ENCODE measurements at places on chromosomes 7 and 10. TPM values are rescaled to one million over a fixed set of nuclear protein-coding genes. Genes with fewer than 3 reads are reported as not detected.

The HMX2 gene
- not detected for total RNA-seq

DNA sequence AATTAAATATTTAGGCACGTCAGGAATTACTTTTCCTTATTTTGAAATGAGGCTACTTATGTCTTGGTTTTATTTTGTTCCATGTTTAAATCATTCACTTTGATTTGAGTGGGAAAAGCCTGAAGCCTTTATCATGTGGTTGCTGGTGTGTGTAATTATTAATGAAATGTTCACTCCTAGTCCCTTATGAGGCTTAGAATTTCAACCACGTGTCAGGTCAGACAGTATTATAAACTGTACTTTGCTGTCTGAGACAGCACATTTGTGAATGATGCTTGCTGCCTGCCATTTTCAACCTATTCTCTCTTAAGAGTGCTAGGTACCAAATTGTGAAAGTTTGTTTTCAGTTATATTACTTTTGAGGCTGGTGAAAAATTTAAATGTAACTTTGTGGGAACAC, 58.9 kb downstream of the COL17A1 start:
- DNase-seq = no peak

GRCh38 chr10:61901829-61902444, 438 bp downstream of the ARID5B start:
- peak; percentile 72 for DNase-seq

The PIP gene
- not detected for total RNA-seq

The IDI2 gene
- not detected for total RNA-seq

GRCh38 chr10:43814663-43815062, 166.0 kb upstream of the ZNF32 start:
- DNase-seq = no peak

DNA sequence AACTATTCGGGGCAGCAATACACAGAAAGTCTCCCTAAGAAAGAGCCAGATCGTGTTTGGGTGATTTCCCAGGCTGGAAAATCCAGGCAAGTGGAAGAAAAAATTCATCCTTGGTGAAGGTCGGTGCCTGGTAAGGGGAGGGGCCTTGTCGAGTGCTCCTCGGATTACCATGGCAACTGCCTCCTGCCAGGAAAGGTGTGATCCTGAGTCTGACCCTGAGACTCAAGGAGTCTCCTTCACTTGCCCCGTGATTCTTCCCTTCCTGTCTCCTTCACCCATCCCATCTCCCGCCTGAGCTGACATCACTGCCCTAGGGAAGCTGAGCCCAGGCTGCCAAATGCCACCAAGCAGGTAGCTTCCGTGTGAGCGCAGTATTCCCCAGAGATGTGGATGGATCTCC, 112.2 kb downstream of the MYL10 start:
- no peak for DNase-seq

- DNase-seq = no peak
Observed at GRCh38 chr10:20897146-20897825, at the start of gene NEBL. NEBL (minus strand) TSS chr10:20897311; CDS start chr10:20897205, 106 bp downstream.

The TAS2R41 gene
- total RNA-seq = not detected

Measured in skin of body (tissue), 3 donors.